Adipose tissue (tissue), 3 donors: ENCODE measurements at places on chromosomes 7 and 10. TPM values are rescaled to one million over a fixed set of nuclear protein-coding genes. Genes with fewer than 3 reads are reported as not detected.

Gene PNLIPRP1
- 0.45 TPM for polyA plus RNA-seq

Gene VWA2
- 0.22 TPM for polyA plus RNA-seq

Gene PAPOLB
- not detected for polyA plus RNA-seq

Gene GFRA1
- polyA plus RNA-seq = 9.6 TPM

Gene CYP2C19
- not detected for polyA plus RNA-seq

Gene SH2D4B
- polyA plus RNA-seq = not detected

Gene NET1
- polyA plus RNA-seq = 96.2 TPM

Gene DAGLB
- polyA plus RNA-seq = 7.3 TPM
